NK-92 treated with Interleukin-12 subunit alpha and Interleukin-12 subunit beta, amount 100 ng/mL, for 24 hours (cell line): ENCODE measurements at places on chromosomes 4 and X.

- no peak for DNase-seq
Observed at GRCh38 chr4:137648531-137648930, 116.2 kb upstream of the PCDH18 start.

DNA sequence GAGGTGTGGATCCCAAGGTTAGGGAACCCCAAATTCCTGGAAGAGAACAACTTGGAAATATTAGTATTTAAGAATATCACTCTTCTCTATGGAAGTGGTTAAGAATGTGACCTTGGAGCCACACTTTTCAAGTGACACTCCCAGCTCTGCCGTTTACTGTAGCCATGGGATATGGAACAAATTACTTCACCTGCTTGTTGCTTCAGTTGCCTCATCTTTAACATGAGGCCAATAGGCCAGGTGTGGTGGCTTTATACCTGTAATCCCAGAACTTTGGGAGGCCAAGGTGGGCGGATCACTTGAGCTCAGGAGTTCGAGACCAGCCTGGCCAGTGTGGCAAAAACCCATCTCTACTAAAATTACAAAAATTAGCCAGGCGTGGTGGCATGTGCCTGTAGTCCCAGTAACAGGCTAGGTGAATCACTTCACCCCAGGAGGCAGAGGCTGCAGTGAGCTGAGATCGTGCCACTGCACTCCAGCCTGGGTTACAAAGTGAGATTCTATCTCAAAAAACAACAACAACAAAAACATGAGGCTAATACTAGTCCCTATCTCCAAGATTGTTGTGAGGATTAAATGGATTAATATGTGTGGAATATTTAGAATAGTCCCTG is 13.0 kb downstream of the IL13RA1 start:
- DNase-seq = no peak

DNA sequence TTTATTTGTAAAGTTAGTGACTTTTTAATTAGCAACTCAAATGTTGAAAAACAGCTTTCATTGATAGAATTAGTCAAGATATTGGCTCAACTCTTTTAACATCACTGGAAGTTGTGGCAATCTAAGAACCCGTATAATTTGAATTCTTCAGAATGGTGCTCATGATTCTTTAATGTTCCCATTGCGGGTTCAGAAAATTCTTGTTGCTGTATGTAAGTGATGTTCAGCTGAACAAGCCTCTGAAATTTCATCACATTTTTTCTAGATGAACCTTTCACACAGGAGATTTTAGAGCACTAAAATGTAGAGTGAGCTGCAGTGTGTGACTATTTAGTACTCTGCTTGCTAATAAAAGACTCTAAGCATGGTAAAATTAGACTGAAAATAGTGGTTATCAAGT is 1317.7 kb downstream of the FSTL5 start:
- no peak for DNase-seq

GRCh38 chrX:70434352-70434866 is 10.2 kb upstream of the DLG3 start:
- DNase-seq = no peak

GRCh38 chrX:38426785-38427184 is 74.4 kb downstream of the OTC start:
- DNase-seq = no peak

GRCh38 chr4:140807491-140808252 is 51.5 kb upstream of the TBC1D9 start:
- no peak for DNase-seq

- no peak for DNase-seq
Observed at GRCh38 chrX:79375340-79375739, 8.2 kb upstream of the ITM2A start.

GRCh38 chr4:142331132-142331531 is 515.0 kb downstream of the INPP4B start:
- no peak for DNase-seq

- DNase-seq = no peak
Observed at GRCh38 chr4:77671051-77671450, 65.4 kb downstream of the CXCL13 start.

- no peak for DNase-seq
Observed at GRCh38 chr4:40000711-40001110, 23.0 kb upstream of the PDS5A start.

- DNase-seq = peak; percentile 15
Observed at GRCh38 chr4:76377911-76378310, 43.0 kb downstream of the CCDC158 start.

DNA sequence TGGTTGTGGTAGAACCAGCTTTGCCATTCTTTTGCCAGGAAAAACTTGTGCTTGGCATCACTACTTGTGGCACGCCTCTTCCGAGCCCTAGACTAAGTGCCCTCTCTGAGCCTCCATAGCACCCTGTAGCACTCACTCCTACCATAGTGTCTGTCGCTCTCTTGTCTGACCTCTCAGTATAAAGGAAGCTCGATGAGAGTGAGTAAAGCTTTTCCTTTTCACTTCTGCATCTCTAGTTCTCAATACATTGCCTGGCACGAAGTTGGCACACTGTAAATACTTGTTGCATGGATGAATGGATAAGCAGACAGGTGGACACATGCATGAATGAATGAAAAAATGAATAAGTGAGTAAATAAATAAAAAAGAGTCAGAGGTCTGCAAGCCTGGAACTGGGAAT is 48.3 kb downstream of the TLR10 start:
- DNase-seq = no peak

GRCh38 chr4:179007755-179008154 is 1565.5 kb upstream of the AGA start:
- DNase-seq = no peak

GRCh38 chr4:15100994-15101695 is 98.9 kb downstream of the CPEB2 start:
- no peak for DNase-seq

- no peak for DNase-seq
Observed at GRCh38 chr4:95220205-95221175, 328.3 kb downstream of the UNC5C start.

- DNase-seq = no peak
Observed at GRCh38 chr4:154464654-154465053, 26.9 kb downstream of the DCHS2 start.

GRCh38 chrX:70437921-70438665 is 6.5 kb upstream of the DLG3 start:
- no peak for DNase-seq

DNA sequence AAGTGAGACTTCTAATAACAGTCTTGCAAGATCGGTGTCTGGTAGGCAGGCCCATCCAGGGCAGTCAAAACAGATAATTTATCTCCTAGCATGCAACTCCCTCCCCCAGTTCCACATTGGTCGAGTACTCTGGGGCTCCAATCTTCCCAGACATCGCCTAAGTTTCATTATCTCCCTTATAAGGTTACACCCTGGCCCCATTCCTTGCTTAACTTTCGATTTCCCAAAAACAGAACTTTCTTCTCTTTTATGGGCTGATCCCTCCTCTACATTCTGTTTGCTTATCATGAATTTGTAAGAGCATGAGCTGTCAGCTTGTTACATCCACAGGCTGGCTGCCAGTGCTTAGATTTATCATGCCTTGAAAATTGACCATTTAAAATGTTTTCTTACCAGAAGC is 471.3 kb downstream of the TECRL start:
- no peak for DNase-seq

- DNase-seq = peak; percentile 65
Observed at GRCh38 chr4:37890801-37891259, at the start of gene TBC1D1. Gene TBC1D1 (plus strand): TSS chr4:37891084. CDS start chr4:37902096, 11,012 bp downstream.

DNA sequence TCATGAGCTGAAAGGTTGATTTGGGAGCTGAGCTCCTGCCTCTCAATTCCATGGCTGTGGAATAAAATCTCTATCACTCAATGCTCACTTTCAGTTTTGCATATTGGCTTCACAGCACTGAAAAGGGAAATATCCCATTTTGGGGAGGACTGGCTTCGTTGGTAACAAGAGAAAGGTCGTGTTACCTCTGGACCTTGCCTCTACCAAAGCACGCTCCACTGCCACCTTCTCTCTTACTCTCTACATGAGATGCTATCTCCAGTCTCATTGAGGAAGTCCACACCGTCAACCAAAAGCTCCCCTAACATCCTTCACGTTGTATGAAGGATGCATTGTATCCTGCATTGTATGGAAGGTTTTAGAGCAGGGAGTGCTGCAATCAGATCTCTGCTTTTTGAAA is 195.0 kb upstream of the LDB2 start:
- DNase-seq = no peak

- DNase-seq = no peak
Observed at GRCh38 chr4:104859601-104860237, 287.0 kb upstream of the TET2 start.

- DNase-seq = no peak
Observed at GRCh38 chr4:176357359-176358082, 37.8 kb downstream of the SPCS3 start.

GRCh38 chrX:9842541-9842940 is 56.3 kb downstream of the SHROOM2 start:
- DNase-seq = no peak

DNA sequence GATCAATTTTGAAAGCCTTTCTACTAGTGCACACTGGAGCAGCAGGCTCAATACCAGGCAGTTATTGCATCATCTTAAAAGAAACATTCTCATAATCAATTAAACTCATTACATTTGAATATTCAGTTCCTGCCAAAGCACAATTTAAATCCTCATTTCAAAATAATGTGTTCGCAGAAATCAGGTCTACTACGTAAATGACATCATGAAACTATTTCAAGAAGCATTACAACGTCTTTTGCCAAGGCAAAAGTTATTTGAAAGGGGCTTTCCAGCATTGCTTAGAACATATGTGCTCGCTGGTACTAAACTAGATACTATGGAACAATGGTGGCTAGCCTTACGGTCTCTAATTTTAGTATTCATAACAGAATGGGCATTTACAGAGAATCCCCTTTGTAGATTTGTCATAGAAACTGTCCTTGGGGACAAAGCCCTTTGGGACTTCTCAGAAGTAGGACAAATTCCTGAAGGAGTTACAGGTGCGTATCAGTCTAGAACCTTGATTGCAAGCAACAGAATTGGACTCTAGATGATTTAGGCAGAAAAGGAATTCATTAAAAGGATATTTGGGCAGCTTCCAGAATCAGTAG is 27.6 kb upstream of the HUWE1 start:
- peak; percentile 0 for DNase-seq

DNA sequence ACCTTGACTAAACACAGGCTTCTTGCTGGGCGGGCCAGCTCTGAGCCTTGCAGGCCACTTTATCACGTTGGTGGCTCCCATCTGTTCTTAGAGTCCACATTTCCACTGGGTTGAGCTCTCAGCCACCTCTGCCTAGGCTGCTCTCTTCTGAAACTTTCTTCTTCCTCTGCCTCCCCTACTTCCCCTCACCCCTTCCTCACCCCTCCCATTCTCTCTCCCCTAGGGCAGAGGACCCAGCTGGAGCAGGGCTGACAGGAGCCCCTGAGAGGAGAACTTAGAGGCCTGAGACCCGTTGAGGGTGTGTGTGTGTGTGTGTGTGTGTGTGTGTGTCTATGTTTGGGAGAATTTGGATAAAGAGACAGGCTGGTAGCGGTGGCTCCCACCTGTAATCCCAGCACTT is 19.9 kb upstream of the TMSB4X start:
- peak; percentile 10 for DNase-seq

GRCh38 chr4:98204236-98204553 is 57.0 kb upstream of the RAP1GDS1 start:
- DNase-seq = no peak

GRCh38 chr4:48119646-48120045 is 14.4 kb downstream of the TXK start:
- DNase-seq = no peak

DNA sequence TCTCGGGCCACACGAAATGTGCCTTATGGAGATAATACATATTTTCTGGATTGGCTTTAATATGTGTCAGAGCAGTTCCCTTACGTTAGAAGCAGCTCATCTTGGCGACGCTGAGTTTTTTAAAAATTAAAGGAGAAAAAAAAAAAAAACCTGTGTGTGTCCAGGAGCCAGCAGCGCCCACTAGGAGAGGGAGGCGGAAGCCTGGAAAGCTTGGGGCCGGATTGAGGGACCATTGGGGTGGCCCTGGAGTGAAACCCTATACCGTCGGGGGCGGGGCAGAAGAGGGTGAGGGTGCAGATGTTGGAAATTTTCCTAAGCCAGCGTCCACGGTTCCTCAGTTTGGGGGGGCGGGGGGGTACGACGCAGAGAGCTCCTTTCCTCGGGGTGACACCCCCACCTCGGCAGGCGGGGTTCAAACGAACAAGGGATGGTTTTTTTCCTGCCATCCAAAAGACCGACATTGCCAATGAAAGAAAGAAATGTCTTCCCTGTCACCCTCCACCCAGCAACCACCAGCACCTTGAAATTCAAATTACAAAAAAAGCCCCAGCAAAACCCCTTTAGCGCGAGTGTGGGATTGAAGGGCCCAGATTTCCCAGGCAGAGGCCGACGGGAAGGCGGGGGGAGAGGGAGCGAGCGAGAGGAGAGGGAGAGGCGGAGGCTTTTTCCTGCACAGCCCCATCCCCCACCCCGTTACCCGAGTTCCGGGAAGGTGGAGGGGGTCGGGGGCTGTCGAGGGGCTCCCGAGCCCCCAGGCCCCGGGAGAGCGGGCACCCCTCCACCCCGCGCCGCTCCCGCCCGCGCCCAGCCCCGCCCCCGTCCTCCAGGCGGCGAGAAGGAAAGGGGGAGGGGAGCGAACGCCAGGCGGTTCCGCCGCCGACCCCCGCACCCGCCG is 859 bp downstream of the SMARCA1 start:
- DNase-seq = no peak

DNA sequence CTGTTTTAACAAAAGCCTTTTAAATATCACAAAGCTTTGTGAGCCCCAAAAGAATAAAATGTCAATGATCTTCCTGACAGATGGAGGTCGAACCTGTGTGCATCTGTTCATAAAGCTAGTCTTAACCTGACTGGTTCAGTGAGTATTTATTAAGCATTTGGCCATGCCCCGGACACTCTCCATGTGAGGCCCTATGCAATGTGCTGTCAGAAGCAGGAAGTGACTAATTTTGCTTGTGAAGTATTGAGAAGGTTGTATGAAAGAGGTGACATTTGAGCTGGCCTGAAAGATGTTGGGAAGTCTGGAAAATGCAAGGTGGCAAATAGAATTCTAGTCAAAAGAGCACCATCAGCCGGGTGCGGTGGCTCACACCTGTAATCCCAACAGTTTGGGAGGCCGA is 171.4 kb downstream of the MSL3 start:
- DNase-seq = no peak

DNA sequence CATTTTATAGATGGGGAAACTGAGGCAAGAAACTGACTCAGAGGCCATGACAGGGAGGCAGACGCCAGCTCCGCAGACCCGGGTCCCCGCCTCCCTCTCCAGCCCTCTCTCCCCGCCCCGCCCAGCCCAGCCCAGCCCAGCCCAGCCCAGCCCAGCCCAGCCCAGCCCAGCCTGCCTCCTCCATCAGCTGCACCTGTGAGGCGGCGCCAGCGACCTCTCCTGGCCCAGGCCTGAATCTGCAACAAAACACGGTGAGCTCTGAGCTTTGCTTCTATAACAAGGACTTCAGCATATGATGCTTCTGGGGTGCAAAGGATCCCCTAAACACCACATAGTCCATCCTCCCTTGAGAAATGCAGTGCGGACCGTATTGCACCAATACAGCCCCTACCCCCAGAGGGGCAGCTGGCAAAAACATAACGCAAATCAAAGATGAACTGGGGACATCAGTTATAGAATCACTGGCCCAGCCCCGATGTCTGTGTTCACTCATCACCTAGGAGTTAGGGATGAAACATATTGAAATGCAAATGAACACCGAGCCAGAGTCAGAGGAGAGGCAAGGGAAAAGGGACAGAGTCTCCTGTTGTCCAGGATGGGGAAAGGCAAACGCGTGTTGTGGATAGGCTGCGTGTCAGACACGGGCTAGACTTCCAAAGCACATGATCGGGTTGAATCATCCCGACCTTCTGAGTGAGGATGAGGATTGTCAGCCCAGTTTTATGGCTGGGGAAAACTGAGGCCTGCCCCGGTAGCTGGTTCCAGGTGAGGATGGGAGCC is 216.1 kb upstream of the PSAPL1 start:
- DNase-seq = peak; percentile 77

GRCh38 chr4:12071316-12071715 is 642.6 kb upstream of the HS3ST1 start:
- no peak for DNase-seq
